ENCODE measurements at places on chromosomes 3 and 15. TPM values are rescaled to one million over a fixed set of nuclear protein-coding genes. Genes with fewer than 3 reads are reported as not detected.

The RBM15B gene
- total RNA-seq, result 26.9 TPM

- no peak for DNase-seq
- no peaks in the 10 kb centered on the region for H3K36me3 ChIP-seq
- H3K4me1 ChIP-seq, result no peaks in the 10 kb centered on the region
These were observed 1.3 kb downstream of the PYGO1 start for GRCh38 chr15:55586808-55587207.

GRCh38 chr3:98262046-98262445, 2.0 kb upstream of the OR5H6 start:
- DNase-seq, result no peak
- no peaks in the 10 kb centered on the region for H3K36me3 ChIP-seq
- H3K4me3 ChIP-seq, result no peak overlapping the region
- no peak overlapping the region for H3K27ac ChIP-seq
- H3K4me1 ChIP-seq, result no peaks in the 10 kb centered on the region

DNA sequence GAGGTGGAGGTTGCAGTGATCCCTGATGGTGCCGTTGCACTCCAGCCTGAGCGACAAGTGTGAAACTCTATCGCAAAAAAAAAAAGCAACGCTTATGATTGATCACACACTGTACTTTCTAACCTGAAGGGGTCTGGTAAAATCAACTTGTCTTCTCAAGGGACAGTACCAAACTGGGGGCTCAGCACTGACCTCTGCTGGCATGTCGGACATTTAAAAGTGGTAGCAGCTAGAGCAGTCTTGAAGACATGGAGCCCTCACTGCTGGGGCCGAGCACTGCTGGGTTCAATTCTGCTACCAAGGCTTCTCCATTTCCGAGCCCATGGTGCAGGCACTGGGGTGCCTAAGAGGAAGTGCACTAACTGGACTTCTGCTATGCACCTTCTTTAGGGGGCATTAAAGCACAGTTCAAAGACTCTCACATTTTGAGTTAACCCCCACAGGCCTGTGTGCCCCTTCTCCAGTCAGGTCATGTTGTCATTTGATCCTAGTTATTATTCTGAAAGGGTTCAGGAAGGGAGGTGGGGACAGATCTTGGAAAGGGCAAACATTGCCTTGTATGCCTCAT, 26.4 kb upstream of the LAMP3 start:
- no peaks in the 10 kb centered on the region for H3K27me3 ChIP-seq
- H3K36me3 ChIP-seq, result no peaks in the 10 kb centered on the region
- no peaks in the 10 kb centered on the region for H3K4me1 ChIP-seq

- no peaks in the 10 kb centered on the region for H3K27me3 ChIP-seq
- no peak overlapping the region for H3K4me3 ChIP-seq
- H3K27ac ChIP-seq, result peak overlapping the region; percentile 61
- H3K4me1 ChIP-seq, result no peaks in the 10 kb centered on the region
- no peaks in the 10 kb centered on the region for H3K36me3 ChIP-seq
These were observed 35.7 kb upstream of the ACTL6A start for GRCh38 chr3:179526989-179527391.
